Memory B cell (primary cell): ENCODE measurements at places on chromosomes 1 and 21.

- DNase-seq = no peak
Measured at GRCh38 chr1:116309090-116309870, 63.8 kb upstream of the ATP1A1 start.

GRCh38 chr21:43337901-43338655, 88.9 kb downstream of the SIK1 start:
- DNase-seq = no peak

GRCh38 chr1:115768549-115768948, at the start of gene CASQ2:
TSS of gene CASQ2 (minus strand) at chr1:115768714. CDS start at chr1:115768541, 173 bp downstream.
- no peak for DNase-seq

DNA sequence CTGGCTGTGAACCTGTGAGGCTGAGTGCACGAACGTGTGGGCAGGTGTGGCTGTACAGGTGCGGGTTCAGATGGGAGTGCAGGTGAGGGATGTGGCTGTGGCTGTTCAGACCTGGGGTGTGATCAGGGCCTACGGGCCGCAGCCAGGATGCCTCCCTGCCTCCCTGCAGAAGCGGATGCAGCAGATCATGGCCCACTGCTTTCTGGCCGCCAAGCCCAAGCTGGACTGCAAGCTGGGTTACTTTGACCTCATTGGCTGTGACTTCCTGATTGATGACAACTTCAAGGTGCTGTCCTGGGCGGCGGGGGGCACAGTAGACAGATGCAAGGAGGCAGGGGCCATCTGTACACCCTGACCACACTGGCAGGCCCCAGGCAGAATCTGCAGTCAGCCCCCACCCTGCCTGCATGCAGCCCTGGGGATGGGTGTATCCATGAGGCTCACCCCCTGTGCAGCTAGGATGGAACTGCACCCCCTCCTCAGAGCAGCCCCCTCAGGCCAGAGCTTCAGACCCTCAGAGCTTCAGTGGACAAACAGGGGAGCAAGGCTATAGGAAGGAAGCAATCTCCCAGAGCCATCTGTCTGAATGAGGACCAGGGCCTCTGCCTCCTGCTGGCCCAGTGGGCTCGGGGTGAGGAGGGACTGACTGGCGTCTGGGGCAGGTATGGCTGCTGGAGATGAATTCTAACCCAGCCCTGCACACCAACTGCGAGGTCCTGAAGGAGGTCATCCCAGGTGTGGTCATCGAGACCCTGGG, 9.8 kb downstream of the TNFRSF18 start:
- no peak for DNase-seq

DNA sequence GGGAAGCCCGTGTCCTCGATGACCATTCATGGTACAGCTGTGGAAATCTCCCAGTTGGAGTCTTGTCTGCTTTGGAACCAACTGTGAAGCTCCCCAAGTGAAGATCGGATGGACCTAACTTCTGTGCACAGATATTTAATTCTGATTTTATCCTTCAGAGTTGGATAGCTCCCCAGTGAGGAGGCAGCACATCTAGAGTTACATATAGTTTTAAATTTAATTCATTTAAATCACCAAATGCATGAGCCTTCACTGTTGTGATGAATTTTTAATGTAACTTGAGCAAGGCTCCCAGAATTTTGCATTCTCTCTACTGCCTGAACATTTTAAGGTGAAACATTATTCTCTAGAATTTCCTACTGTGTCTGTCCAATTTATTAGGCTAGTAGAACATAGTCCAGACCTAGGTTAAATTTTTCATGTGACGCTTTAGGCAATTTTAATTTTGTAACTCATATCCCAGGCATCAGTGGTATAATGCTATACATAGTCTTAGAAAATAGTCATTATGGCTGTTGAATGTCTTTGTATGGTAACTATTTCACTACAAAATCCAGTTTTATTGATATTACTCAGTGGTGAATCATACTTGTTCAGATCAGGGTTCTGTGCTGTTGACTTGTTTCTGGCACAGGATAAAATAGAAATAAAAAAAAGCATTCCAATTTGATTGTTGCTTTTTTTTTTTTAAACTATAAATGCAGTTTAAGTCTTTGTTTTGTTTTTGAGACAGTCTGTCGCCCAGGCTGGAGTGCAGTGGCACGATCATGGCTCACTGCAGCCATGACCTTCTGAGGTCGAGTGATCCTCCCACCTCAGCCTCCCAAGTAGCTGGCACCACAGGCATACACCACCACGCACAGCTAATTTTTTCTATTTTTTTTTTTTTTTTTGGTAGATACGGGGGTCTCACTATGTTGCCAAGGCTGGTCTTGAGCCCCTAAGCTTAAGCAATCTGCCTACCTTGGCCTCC, 66.9 kb downstream of the PRDM2 start:
- no peak for DNase-seq

GRCh38 chr1:228955691-228956090, 220.4 kb downstream of the RHOU start:
- no peak for DNase-seq

- DNase-seq = no peak
Measured at GRCh38 chr1:167842872-167843271, 71.1 kb downstream of the ADCY10 start.

- DNase-seq = no peak
Measured at GRCh38 chr1:173099166-173099565, 48.4 kb upstream of the TNFSF18 start.

GRCh38 chr1:15077384-15077783, 76.2 kb upstream of the TMEM51 start:
- no peak for DNase-seq

DNA sequence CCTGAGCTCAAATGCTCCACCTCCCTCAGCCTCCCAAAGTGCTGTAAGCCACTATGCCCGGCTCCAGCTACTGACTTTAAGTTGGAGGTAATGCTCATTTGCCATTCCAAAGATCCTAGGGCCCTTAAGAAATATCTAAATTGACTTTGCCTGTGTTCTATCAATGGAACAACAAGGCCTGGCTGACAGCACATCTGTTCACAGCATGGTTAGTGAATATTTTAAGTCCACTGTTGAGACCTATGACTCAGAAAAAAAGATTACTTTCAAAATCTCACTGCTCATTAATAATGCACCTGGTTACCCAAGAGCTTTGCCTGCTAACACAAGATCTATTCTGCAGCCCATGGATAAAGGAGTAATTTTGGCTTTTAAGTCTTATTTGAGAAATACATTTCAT, 3.5 kb upstream of the SSX2IP start:
- no peak for DNase-seq

- no peak for DNase-seq
Measured at GRCh38 chr21:35436899-35437298, 387.8 kb upstream of the RUNX1 start.

DNA sequence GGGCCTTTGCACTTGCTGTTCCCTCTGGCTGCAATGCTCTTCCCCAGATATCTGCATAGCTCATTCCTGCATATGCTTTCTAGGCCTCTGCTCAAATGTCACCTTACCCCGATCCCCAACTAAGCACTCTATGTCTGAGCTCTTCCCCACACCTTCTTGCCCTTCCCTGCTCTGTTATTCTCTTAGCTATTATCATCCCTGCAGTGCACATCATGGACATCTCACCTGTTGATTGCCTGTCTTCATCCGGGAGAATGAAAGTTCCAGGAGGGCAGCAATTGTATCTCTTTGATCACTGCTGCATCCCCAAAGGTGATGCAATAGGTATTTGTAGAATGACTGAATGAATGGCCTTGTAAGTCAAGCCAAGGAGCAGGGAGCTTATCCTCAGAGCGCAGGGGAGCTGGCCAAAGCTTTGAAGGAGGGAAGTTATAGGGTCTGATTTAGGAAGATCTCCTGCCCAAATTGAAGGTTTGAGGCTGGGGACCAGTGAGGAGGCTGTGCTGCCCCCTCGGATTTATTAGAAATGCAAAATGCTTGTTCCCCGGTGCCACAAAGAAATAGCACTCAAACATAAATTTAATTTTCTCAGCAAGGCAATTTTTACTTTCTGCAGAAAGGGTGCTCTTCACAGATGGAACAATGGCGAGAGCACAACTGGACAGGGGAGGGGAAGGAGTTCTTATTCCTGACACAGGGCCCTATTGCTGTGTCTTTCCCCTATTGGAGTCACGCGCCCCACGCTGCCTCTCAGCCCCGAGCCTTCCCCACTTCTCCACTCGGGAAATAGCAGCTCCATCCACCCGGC, 631.1 kb downstream of the MATN1 start:
- DNase-seq = no peak

- DNase-seq = no peak
Measured at GRCh38 chr1:234120327-234120944, 216.0 kb downstream of the SLC35F3 start.

- no peak for DNase-seq
Measured at GRCh38 chr1:145710291-145711027, 3.3 kb upstream of the PDZK1 start.

- DNase-seq = no peak
Measured at GRCh38 chr1:179066471-179066870, 15.4 kb upstream of the TOR3A start.

- DNase-seq = no peak
Measured at GRCh38 chr1:170705981-170706380, 42.0 kb downstream of the PRRX1 start.

DNA sequence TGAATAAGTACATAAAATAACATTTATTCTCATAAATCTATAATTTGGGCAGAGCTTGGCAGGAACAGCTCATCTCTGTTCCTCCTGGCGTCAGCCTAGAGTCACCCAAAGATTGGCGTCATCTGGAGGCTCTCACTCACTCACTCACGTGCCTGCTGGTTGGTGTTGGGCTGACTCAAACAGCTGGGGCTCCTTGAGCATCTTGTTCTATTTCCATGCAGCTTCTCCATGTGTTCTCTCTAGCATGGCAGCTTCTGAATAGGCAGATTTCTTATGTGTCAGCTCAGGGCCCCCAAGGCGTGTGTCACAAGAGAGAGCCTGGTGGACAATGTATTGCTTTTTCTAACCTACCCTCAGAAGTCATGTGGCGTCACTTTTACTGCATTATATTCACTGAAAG, 70.6 kb upstream of the RAB3GAP2 start:
- no peak for DNase-seq

- DNase-seq = no peak
Measured at GRCh38 chr1:163335216-163335615, 13.5 kb downstream of the NUF2 start.

DNA sequence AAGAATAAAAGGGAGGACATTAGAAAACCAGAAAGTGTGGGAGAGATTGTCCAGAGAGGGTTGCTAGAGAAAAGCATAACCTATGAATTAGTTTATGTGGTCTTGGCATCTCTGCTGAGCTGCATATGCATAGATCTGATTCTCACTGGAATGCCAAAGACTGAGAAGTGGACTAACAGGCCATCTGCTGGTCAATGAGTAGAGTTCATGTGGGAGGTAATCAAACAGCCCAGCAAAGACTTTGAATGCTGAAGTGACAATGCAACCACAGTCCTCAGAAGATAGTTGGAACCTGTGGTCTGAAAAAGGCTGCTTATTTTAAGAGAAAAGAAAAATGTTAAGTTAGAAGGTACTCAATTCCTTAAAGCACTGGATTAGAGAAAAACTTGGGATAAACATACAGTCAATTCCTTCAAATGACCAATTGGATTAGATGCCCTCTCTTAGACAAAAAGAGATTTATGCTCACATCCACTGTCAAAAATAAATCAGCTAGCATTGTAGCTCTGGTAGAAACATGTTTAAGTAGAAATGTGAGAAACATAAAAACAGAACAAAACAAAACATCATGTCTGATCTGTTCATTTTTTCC, 382.8 kb downstream of the AMY1C start:
- DNase-seq = no peak

GRCh38 chr1:145917595-145917994, 922 bp downstream of the PEX11B start:
- DNase-seq = no peak

GRCh38 chr1:208437401-208437800, 193.2 kb upstream of the PLXNA2 start:
- no peak for DNase-seq

- DNase-seq = no peak
Measured at GRCh38 chr1:11882814-11883538, 24.2 kb upstream of the NPPB start.

DNA sequence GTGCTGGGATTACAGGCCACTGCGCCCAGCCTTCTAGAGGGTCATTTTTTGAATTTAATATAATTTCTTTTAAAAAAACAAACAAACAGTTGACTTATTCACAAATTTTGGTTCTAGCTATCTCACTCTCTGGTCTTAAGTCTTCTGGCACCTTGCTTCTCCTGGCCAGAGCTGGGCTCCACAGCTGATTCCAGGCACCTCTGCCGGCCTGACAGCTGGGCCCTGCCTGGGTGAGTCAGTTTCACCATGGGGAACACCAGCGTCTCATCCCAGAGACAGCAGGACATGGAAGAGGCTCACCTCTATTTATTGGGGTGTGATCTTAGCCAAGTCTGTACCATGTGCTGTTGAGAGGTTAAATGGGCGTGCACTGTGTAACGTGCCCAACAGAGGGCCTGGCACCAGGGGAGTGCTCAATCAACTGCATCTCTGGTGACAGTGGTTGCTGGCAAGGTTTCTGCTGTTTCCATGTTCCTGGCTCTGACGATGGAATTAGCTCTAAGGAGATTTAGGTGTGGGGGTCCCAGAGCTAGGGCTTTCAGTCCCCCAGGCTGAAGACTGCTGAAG, 956 bp downstream of the CPLANE2 start:
- peak; percentile 70 for DNase-seq

GRCh38 chr1:102550729-102551384, 554.1 kb upstream of the OLFM3 start:
- DNase-seq = no peak

DNA sequence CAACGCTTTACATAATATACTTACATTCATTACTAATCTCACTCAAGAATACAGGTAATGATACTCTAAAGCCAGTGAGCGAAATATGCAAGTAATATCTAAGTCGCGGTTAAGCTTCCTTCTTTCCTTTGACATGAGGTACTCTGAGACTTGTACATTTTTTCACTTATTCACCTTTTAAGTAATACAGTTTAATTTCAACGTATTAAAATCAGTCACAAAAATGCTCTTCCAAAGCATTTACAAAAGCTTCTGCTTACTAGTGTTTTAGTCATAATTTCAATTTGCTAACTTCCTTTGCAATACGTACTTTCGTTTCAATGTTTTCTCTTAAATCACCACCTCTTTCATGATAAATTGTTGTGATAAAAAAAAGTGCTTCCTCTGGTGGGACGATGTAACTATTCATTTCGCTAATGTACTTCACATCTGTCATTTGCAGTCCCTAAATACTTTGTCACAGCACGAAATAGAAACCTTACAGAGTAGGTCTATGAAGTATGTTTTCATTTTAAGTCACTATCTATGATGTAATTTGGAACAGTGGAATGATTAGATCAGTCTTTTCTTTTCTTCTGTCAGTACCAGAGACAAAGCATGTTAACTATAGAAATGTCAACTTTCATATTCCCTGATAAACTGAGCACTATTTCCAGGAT, 34.0 kb upstream of the ADGRL4 start:
- DNase-seq = no peak

DNA sequence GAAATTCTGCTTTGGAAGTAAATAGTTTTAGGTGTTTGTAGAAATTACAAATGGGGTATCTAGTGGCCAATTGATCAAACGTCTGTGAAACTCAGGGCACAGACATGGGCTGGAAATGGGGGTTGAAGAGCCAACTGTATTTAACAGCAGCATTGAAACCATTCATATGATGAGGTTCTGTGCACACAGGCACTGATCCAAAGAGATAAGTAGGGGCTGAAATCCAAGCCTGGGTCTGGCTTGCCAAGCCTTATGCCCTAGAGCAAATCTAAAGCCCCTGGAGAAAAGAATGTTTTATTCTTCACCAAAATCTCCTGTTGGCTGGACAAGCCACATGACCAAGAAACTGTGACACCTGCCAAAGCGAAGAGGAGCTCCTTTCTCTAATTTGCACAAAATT, 67.6 kb upstream of the ST6GALNAC5 start:
- no peak for DNase-seq
